ENCODE measurements at places on chromosomes 1 and 21.

- DNase-seq, result no peak
These were observed 205.1 kb upstream of the EDN2 start for GRCh38 chr1:41689558-41689981.

- no peak for DNase-seq
These were observed 155.4 kb downstream of the PGBD5 start for GRCh38 chr1:230270559-230271281.

DNA sequence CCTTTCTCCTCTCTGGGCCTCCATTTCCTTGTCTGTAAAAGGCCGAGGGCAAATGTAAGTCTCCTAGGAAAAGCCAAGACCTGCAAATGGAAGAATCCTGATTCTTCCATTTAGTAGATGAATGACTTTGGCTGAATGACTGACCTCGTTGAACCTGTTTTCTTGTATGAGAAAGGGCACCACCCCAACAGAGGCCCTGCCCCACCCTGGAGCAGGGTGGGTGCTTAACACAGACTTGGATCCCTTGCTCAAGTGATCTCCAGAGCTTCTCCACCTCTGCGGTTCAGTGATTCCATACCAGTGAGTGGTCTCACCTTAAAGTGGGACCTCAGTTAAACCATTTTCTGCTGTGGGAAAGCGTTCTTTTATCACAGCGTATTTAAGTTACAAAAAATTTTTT lies 39.0 kb upstream of the GUCA2B start:
- DNase-seq, result no peak

DNA sequence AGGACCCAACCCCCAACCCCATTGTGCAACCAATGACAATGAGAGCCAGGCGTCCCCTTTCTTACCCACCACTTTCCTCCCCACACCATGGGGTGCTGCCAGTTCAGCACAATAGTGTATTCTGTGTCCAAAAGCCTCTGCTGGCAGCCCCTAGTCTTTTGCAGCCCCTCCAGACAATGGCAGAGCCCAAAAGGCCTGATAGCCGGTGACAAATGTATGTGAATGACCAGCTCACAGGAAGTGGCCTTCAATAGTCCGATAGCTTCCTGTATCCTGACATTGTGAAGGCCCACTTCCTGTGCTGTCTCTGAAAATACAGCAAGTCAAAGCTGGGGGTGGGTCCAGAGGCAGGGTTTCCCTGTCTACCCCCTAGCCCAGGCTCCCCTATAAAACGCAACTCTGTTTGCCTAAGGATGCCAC lies 16.6 kb downstream of the SMIM12 start:
- DNase-seq, result no peak

- no peak for DNase-seq
These were observed 13.0 kb downstream of the NES start for GRCh38 chr1:156664046-156664766.

GRCh38 chr1:247906504-247907047 lies 11.2 kb downstream of the OR2W3 start:
- DNase-seq, result no peak

GRCh38 chr1:112558634-112559033 lies 49.9 kb downstream of the WNT2B start:
- DNase-seq, result no peak

- DNase-seq, result no peak
These were observed 4.9 kb upstream of the LAD1 start for GRCh38 chr1:201404055-201404454.

GRCh38 chr1:159594625-159595405 lies 7.2 kb downstream of the APCS start:
- DNase-seq, result no peak

DNA sequence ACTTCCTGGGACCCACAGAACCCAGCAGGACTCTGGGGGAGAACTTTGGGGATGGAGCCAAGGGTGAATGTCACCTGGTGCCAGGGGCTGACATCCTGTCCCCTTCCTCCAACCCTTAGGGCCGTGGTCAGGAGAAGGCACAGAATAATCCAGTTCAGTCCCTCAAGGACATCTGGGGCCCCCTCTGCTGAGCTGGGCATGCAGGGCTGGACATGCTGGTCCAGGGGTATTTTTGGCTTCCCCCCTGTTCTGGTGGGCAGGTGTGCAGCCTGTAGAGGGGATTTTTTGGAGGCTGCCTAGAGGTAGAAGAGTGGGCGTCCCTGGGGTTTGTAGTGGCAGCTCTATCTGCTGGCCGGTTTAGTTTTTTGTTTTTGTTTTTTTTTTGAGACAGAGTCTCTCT lies 3.4 kb upstream of the CROCC start:
- DNase-seq, result no peak

DNA sequence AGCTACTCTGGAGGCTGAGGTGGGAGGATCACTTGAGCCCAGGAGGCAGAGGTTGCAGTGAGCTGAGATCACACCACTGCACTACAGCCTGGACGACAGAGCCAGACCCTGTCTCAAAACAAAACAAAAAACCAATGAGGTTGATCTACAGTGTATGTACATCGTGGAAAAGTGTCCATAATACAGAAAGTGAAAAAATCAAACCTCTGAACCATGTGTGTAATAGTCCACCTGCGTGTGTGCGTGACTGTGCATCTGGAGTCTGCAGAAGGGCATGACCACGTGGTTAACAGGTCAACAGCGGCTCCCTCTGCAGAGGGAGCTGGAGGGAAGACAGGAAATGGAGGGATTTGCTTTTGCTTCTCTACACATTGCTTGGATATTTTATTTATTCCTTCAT lies 32.4 kb upstream of the ENO1 start:
- no peak for DNase-seq

- no peak for DNase-seq
These were observed 5.8 kb upstream of the GTF2B start for GRCh38 chr1:88897070-88897730.

DNA sequence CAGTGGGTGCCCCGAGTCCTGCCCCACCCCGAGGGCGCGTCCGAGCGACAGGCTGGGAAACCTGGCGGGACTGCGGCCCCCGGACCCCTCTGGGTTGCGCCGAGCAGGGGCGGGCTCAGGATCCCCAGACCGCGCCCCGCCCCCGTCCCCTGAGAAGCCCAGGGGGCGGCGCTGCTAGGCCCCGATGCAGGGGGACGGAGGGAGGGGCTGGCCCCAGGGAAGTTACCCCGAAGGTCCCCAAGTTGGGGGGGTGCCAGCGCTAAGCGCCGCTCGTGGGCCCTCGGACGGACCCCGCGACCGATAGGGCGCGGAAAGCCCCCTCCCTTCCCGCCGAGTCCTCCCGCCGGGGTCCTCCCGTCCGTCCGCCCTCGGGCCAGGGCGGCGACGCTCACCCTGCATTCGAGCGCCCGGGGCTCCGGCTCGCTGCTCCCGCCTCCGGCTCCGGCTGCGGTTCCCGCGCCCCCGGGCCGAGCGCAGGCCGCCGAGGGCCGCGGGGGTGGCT lies 414 bp downstream of the GPR153 start:
- no peak for DNase-seq

DNA sequence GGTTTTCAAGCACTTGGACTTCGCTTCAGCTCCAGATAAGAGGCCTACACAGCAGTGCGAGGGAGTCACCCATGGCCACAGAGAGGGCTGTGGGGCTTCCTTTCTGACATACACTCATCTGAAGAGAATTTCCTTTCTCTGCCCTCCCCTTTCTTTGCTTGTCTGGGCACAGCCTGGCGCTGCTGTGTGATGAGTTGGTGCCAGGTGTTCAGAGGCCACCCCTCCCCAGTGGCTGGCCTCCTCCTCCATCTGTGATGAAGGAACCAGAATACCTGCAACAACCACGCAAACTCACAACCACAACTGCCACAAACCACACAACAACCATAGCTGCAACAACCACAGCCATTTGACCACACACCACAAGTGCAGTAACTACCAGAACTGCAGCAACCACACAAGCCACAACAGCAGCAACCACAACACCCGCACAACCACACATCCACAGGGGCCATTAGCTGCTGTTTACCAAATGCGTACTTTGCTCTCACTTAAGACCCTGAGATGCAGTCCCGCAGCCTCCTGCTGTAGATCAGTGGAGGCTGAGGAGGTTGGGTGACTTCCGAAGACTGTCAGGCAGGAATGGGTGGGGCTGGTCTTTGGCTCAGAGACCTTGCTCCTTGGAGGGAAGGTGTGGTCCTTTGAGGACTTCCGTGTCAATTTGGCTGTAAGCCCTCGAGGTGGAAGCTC lies 71.1 kb downstream of the IER5 start:
- DNase-seq, result no peak

- no peak for DNase-seq
These were observed 39.4 kb downstream of the DMRTB1 start for GRCh38 chr1:53498555-53499131.

GRCh38 chr21:24870633-24871032 lies 736.6 kb downstream of the MRPL39 start:
- no peak for DNase-seq

DNA sequence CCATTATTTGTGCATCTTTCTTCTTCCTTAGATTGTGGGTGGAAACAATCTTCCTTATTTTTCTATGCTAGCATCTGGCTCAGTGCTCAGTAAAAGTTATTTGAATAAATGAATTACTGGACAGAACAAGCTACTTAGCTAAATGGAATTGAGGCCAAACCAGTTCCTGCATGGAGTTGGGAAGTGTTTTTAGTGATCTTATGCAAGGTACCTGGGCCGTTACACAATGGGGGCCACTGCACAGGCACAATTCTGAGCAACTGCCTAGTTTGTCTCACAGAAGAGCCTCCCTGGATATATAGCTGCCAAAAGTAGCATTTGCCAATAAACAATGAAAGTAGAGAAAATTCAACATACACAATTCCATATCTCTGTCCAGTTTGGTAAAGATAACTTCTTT lies 27.0 kb upstream of the SERBP1 start:
- DNase-seq, result no peak

- DNase-seq, result no peak
These were observed 4.7 kb downstream of the PRDM16 start for GRCh38 chr1:3073489-3074296.

GRCh38 chr21:37793660-37794059 lies 122.6 kb downstream of the KCNJ6 start:
- DNase-seq, result no peak

DNA sequence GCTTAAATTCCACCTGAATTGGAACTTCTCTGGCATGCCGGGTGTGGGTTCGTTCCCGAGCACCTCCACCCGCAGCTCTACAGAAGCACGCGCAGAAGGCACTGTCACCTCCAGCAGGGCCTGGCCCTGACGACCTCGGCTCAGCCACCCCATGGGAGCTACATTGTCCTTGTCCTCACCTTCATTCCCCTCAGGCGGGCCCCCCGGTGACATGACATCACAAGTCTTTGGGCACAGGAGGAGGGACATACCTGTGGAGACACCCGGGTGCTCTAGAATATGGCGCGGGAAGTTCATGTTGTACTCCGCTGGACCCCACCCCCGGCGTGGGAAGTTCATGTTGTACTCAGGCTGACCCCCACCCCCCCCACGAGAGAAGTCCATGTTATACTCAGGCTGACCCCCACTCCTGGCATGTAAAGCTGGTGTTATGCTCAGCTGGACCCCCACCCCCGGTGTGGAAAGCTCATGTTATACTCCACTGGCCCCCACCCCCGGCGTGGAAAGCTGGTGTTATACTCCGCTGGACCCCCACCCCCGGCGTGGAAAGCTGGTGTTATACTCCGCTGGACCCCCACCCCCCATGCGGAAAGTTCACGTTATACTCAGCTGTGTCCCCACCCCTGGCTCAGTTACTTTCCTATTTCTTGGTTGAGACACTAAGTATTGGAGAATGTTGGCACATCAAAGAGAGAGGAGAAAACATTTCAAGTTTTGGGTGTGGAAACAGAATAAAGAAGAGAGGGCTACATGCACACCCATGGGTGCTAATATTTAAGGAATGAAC lies 37.6 kb downstream of the UMODL1 start:
- DNase-seq, result no peak

DNA sequence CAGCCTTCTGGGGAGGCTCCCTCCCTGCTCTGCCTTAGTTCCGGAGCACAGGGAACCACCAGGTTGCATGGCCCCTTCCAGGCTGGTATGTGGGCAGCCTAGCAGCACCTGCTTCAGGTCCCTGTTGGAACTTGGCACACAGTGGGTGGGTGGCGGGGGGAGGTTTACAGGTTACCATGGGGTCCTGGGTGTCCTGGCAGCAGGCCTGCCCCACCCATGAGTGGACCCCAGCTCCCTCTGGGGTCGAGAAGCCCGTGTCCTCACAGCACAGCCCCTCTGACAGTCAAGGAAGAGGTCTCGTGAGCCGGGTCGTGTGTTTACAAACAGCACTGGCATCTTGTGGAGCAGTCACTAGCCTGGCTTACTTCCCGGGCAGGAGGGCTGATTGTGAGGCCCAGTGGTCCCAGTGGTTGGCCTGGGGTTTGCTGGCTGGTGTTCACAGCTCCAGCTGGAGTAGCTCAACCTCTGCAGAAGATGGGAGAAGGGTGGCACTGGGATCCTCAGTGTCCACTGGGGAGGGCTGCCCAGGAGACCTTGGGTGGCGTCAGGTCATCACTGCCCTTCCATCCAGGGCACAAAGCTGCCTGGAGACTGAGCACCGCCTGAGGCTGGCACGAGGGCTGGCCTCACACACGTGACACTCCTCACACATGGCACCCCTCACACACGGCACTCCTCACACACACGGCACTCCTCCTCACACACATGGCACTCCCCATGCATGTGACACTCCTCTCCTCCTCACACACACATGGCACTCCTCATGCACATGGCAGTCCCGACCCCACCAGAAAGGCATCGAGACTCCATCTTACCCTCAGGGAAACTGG lies 100.9 kb downstream of the RIPK4 start:
- DNase-seq, result no peak

DNA sequence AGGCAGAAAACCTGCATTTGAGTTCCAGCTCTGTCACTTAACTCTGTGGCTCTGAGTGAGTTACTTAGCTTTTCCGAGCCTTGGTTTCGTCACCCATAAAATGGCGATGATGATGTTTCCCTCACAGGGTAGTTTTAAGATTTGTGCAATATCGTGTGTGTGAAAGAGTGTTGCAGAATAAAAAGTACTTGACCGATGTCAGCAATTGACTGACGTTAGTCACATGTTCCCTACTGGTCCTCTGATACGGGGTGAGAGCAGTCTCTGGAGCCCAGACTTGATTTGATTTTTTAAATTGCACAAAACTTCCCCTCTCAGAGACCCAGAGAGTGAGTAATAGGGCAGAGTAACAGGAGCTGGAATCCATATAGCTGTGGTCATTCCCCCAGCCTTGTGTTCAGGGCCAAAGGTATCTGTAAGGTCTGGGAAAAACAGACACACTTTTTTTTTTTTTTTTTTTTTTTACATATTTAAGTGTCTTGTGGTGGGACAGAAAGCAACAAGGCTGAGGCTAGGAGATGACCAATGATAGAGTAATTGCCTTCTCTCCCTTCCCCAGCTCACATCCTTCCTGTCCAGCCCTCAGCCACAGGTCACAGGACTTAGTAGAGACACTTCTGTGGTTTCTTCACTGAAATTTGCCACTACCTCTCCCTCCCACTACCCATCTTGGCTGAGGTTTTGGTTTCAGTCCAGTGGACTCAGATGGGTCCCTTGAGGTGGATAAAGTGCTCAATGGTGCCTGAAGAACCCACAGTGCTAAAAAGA lies 2.0 kb downstream of the FCER1G start:
- DNase-seq, result no peak

DNA sequence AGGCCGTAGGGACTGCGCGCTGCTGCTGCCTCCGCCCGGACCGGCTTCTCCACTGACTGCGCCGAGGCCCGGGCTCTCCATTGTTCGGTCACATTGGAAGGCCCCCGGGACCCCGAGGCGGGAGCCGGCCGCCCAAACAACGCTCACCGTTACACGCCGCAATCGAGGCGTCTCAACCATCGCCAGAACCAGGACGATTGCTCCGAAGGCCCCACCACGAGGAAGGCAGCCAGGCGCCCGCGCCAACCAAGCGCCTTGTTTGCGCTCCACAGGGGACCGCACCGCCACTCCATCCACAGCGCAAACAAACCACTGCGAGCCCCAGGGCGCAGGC lies 595 bp downstream of the GLUL start:
- no peak for DNase-seq

GRCh38 chr1:35369922-35370671 lies 101.6 kb downstream of the ZMYM4 start:
- peak; percentile 12 for DNase-seq

All from smooth muscle cell of the brain vasculature (primary cell).